GM23248 (cell line): ENCODE measurements at places on chromosomes 1 and 21. TPM values are rescaled to one million over a fixed set of nuclear protein-coding genes. Genes with fewer than 3 reads are reported as not detected.

Gene CLCC1
- 35.3 and 58.0 TPM in 2 replicates for total RNA-seq

Gene CACNA1S
- total RNA-seq = not detected in 2 replicates

Gene PDIK1L
- total RNA-seq = 6.6 and 6.8 TPM in 2 replicates

Gene TAF13
- 166 and 197 TPM in 2 replicates for total RNA-seq

Gene RAP1GAP
- 0.97 TPM in 1 of 2 replicates, not detected in the other for total RNA-seq

Gene GBP6
- total RNA-seq = not detected in 2 replicates

Gene NPR1
- total RNA-seq = 0.25 TPM in 1 of 2 replicates, not detected in the other

Gene PTGER3
- total RNA-seq = 0.63 and 0.97 TPM in 2 replicates

Gene LRRC39
- total RNA-seq = not detected in 2 replicates

Gene ZMYND12
- 0.13 and 3.2 TPM in 2 replicates for total RNA-seq

Gene CD1C
- total RNA-seq = not detected in 2 replicates

Gene HSD3B1
- total RNA-seq = not detected in 2 replicates

Gene EPHA2
- 20.4 and 21.7 TPM in 2 replicates for total RNA-seq

Gene FAM72A
- total RNA-seq = 2.5 TPM in 1 of 2 replicates, not detected in the other

Gene ADCY10
- 0.11 TPM in 1 of 2 replicates, not detected in the other for total RNA-seq

Gene PROK1
- not detected in 2 replicates for total RNA-seq

Gene RNPEP
- total RNA-seq = 80.5 and 83.6 TPM in 2 replicates

Gene PLD5
- total RNA-seq = 1.5 TPM in 1 of 2 replicates, not detected in the other

Gene MANEAL
- 0.65 and 1.8 TPM in 2 replicates for total RNA-seq

Gene SLC30A10
- not detected in 2 replicates for total RNA-seq

Gene ACTL8
- total RNA-seq = 0.11 TPM in 1 of 2 replicates, not detected in the other

Gene ZSCAN20
- total RNA-seq = 4.6 and 9.5 TPM in 2 replicates

Gene ATG4C
- 4.4 and 6.2 TPM in 2 replicates for total RNA-seq

Gene KCNH1
- 1.5 and 1.8 TPM in 2 replicates for total RNA-seq

Gene ZNF593OS
- not detected in 2 replicates for total RNA-seq

Gene C1orf94
- total RNA-seq = not detected in 2 replicates

Gene TCEA3
- 9.2 and 16.3 TPM in 2 replicates for total RNA-seq

Gene TSPAN1
- not detected in 2 replicates for total RNA-seq

Gene CASQ2
- total RNA-seq = not detected in 2 replicates

Gene PRAMEF15
- total RNA-seq = not detected in 2 replicates

Gene CASP9
- 15.8 and 18.5 TPM in 2 replicates for total RNA-seq

Gene LMNA
- 1,219 and 1,322 TPM in 2 replicates for total RNA-seq

Gene GBP4
- total RNA-seq = not detected in 2 replicates

Gene RGSL1
- not detected in 2 replicates for total RNA-seq

Gene CCDC30
- 0.13 and 0.65 TPM in 2 replicates for total RNA-seq

Gene FCN3
- not detected in 2 replicates for total RNA-seq

Gene GLIS1
- 0.22 and 1.0 TPM in 2 replicates for total RNA-seq

Gene DCST1
- total RNA-seq = not detected in 2 replicates

Gene PRKCZ
- total RNA-seq = 0.63 and 1.4 TPM in 2 replicates

Gene NBPF9
- 14.3 and 15.9 TPM in 2 replicates for total RNA-seq

Gene RSPH1
- total RNA-seq = 0.32 TPM in 1 of 2 replicates, not detected in the other

Gene TFF3
- not detected in 2 replicates for total RNA-seq

Gene FMN2
- total RNA-seq = 114 and 141 TPM in 2 replicates

Gene IRF6
- 1.3 and 1.6 TPM in 2 replicates for total RNA-seq

Gene PGLYRP3
- not detected in 2 replicates for total RNA-seq

Gene FAM177B
- not detected in 2 replicates for total RNA-seq

Gene MPL
- not detected in 2 replicates for total RNA-seq

Gene NUAK2
- 3.0 and 4.4 TPM in 2 replicates for total RNA-seq

Gene TMEM51
- 0.38 and 0.54 TPM in 2 replicates for total RNA-seq

Gene CD247
- total RNA-seq = not detected in 2 replicates

Gene TBX15
- 32.2 and 38.7 TPM in 2 replicates for total RNA-seq
